ENCODE measurements at places on chromosomes 5 and 9.

GRCh38 chr5:128774605-128775004, 190.7 kb upstream of the SLC27A6 start:
- DNase-seq: peak; percentile 5

GRCh38 chr5:100517301-100517974, 17.7 kb upstream of the FAM174A start:
- DNase-seq: no peak

GRCh38 chr9:135879237-135879601, 28.1 kb downstream of the CAMSAP1 start:
- DNase-seq: no peak

- no peak for DNase-seq
Observed at GRCh38 chr5:159218595-159219023, 9.3 kb upstream of the RNF145 start.

DNA sequence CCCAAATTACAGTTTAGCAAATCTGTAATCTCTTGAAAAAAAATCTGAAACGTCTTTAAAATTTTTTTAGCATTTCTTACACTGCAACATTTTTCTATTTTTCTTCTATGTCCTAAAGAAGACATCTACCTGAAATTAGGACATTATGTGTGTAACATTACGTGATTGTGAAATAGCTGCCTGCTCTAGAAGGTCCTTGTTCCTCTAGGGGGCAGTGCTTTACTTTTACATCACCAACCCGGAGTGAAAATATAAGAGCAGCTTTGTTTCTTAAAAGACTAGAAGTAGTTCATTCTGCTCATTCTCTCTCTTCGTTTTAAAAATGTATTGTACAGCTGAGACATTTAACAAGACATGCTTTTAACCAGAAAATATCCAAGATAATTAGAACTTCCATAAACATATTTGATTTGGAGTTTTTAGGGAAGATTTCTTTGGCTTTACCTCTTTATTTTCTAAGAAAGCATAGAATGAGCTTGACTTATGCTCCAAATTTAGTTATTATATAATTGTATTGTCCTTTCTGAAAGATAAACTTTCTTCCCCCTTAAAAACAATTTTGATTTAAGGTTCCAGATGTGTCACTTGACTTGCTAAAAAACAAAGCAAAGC, 48.1 kb upstream of the RIOK2 start:
- peak; percentile 75 for DNase-seq
